ENCODE measurements at places on chromosomes 6 and 20. TPM values are rescaled to one million over a fixed set of nuclear protein-coding genes. Genes with fewer than 3 reads are reported as not detected.

SMLR1 gene
- not detected for total RNA-seq

VSTM2L gene
- total RNA-seq: 27.7 TPM

BPIFA3 gene
- not detected for total RNA-seq

HLA-DQA2 gene
- not detected for total RNA-seq

EMILIN3 gene
- total RNA-seq: 0.71 TPM

LSM2 gene
- 104 TPM for total RNA-seq

MMUT gene
- total RNA-seq: 12.7 TPM

ADGRF4 gene
- total RNA-seq: not detected

DACT2 gene
- not detected for total RNA-seq

QKI gene
- 133 TPM for total RNA-seq

GGTLC1 gene
- total RNA-seq: not detected

HLA-DQB1 gene
- not detected for total RNA-seq

IRAK1BP1 gene
- 9.2 TPM for total RNA-seq

CFB gene
- total RNA-seq: not detected

RIMS4 gene
- 10.9 TPM for total RNA-seq

GLP1R gene
- total RNA-seq: not detected

PPDPF gene
- 31.9 TPM for total RNA-seq

SLC16A10 gene
- total RNA-seq: 3.7 TPM

BPIFB4 gene
- not detected for total RNA-seq

SLC17A3 gene
- total RNA-seq: not detected

BEND6 gene
- total RNA-seq: 6.4 TPM

SLC17A9 gene
- total RNA-seq: not detected

CLPSL2 gene
- total RNA-seq: not detected

BTNL2 gene
- not detected for total RNA-seq

OR2J1 gene
- not detected for total RNA-seq

GNL1 gene
- 102 TPM for total RNA-seq

IL17F gene
- total RNA-seq: not detected

CHRNA4 gene
- 1.4 TPM for total RNA-seq

NKAIN4 gene
- 6.8 TPM for total RNA-seq

CNPY3 gene
- 47.5 TPM for total RNA-seq

BAG2 gene
- 31.7 TPM for total RNA-seq

GHRH gene
- not detected for total RNA-seq

SLC17A1 gene
- total RNA-seq: not detected

INSM1 gene
- total RNA-seq: not detected

PDSS2 gene
- 17.5 TPM for total RNA-seq

TXLNB gene
- total RNA-seq: not detected

LAMA2 gene
- total RNA-seq: not detected

EEF1A1 gene
- 15,038 TPM for total RNA-seq

IL20RA gene
- total RNA-seq: not detected

ZGPAT gene
- total RNA-seq: 49.4 TPM

MYH7B gene
- 0.24 TPM for total RNA-seq

VNN1 gene
- not detected for total RNA-seq

TFAP2B gene
- not detected for total RNA-seq

ULBP2 gene
- total RNA-seq: 1.9 TPM

HLA-DPB1 gene
- total RNA-seq: not detected

TMEM30A gene
- 44.2 TPM for total RNA-seq

OR12D3 gene
- not detected for total RNA-seq

DNMT3B gene
- total RNA-seq: 29.1 TPM

MUC22 gene
- total RNA-seq: not detected

C20orf141 gene
- not detected for total RNA-seq

SAMD5 gene
- under 0.01 TPM for total RNA-seq

KIFC1 gene
- total RNA-seq: 123 TPM

UST gene
- not detected for total RNA-seq

Measured in G401 (cell line).